NB4 (cell line): ENCODE measurements at places on chromosomes 6 and 20.

DNA sequence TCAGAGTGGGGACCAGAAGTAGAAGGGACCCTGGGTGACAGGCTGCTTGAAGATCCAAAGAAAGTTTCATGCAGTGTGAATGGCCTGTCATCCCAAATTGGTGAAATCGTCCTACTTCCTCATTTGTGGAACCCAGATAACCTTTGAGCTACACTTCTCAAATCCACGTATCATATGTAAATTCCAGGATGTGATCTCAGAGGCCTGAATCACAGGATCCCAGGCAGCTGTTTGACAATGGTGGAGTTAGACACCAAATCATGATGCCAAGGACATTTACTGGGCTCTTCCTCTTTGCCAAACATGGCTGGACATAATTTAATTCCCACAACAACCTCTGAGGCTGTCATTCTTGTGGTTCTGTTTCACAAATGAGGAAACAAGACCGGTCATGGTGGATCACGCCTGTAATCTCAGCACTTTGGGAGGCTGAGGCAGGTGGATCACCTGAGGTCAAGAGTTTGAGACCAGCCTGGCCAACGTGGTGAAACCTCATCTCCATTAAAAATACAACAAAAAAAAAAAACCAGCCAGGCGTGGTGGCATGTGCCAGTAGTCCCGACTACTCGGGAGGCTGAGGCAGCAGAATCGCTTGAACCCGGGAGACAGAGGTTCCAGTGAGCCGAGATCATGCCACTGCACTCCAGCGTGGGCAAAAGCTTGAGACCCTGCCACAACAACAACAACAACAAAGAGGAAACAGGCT lies 39.9 kb upstream of the TTPAL start:
- DNase-seq: peak; percentile 46

DNA sequence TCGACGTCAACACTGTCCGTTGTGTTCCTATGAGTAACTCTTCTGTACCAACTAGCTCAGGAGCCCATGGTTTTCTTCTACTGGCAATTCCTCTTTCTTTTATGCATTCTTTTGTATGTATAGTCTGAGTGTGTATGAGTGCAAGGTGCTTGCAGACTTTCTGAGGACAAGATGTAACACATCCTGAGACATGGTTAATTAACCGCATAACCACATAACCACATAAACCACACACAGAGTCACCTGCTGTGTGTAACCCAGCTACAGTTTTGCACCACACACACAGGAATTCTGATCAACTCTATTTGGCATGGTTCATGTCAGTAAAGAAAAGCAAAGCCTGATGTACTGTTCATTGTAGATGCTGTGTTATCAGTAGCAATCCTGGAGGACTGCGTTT lies 98.6 kb downstream of the DACT2 start:
- DNase-seq: peak; percentile 38

GRCh38 chr6:30163918-30164654 lies 740 bp downstream of the TRIM15 start:
- DNase-seq: no peak

GRCh38 chr20:47208534-47209174 lies 147.8 kb downstream of the ZMYND8 start:
- no peak for DNase-seq

DNA sequence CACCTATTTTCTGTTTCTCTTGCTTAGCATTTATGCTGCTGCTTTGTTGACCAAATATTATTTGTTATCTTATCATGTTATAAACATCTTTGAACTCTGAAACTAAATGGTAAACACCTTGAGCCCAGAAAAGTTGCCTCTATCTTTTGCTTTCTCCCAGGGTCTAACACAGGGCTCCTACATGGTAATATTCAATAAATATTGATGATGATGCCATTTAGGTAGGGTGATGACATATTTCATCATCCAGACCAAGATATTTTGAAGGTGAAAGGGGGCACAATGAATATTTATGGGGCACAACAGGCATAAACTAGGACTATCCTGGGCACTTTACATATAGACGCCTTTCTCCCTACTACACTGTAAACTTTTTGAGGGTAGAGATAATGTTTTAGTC lies 11.6 kb upstream of the ENPP4 start:
- DNase-seq: no peak

- DNase-seq: peak; percentile 16
Observed at GRCh38 chr6:126682440-126682839, 342.5 kb downstream of the CENPW start.

DNA sequence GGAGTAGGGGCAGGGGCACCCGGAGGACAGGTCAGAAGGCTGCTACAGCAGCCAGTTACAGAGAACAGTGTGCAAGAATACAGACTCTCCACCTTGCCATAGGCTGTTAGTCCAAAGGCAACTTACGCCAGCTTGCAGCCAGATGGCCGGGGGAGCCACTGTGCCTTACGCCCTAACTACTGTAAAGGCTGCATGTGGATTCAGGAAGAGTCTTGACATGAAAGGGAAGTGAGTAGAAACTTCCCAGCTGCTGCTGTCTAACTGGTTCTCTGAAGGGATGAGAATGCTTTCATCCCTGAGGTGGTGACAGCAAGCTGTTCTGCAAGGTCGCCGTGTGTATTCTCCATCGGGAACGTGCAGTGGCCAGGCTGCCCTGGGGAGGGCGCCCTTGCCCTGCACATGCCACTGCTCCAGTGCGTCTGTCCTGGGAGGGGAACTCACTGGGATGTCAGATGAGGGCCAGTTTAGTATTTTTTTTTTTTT lies 46.1 kb downstream of the LYRM4 start:
- peak; percentile 63 for DNase-seq

GRCh38 chr6:53273370-53273769 lies 75.4 kb downstream of the ELOVL5 start:
- no peak for DNase-seq

DNA sequence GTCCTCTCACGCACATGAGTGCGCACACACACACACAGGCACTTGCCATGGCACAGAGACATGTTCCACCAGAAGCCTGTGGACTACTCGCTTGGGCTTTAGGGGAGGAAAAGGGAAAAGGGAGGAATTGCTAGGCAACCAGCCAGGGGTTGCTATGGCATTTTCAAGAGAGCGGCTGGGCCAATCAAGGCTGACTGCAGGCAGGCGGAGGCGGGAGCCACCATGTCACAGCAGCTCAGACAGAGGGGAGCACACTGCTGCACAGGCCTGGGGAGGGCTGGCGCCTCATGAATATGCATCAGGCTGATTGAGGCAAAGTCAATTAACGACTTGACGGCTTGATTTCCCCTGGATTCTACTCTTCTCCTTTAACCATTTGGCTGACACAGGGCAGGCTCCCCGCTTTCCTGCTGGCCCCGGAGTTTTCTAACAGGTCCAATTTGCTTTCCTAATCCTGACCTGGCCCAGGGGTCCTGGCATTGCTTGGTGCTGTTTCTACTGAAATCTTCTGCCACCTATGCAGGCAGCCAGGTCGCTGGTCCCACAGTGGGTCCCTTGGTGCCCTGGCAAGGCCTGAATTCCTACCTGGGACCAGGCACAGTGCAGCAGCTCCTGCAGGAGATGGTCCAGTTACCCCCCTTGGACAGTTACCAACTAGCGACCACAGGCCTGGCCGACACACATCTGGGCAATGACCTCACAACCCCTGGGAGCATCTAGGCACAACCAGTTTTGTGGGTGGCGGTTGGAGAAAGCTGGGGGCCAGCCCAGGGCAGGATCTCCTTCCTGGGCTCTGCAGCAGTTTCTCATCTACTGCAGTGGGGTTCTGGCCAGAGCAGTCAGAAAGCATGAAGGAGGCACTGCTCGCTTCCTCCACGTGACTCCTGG lies 52.1 kb downstream of the YTHDF1 start:
- no peak for DNase-seq

DNA sequence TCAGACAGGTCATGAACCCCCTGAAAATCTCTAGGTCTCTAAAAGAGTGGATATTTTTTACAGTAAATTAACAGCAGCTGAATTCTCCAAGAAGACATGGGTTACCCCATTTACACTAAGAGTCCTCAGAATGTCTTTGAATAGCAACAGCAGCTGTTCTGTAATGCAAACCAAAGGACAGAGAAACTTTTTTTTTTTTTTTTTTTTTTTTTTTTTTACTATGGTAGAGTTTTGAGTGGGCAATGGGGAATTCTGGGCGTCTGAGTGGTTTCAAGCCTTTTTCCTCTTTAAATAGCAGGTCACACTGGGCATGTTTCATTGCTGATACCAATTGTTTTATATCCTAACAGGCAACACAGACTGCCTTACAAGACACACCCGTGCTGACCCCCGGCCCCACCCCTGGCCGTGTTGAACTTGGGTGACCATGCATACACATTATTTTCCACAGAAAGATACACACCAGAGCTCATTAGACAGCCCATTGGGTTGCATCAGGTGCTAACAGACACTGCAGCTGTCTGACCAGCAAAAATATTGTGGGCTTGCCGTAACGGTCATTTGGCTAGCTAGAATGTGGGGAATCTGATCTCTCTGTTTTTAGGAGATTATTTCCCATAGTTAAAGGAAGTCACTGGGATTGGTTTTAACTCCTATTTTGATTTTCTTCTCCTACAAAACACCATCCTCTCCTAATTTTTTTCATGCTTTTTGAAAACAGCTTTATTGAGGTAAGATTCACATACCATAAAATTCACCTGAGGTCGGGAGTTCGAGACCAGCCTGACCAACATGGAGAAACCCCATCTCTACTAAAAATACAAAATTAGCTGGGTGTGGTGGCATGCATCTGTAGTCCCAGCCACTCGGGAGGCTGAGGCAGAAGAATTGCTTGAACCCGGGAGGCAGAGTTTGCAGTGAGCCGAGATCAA lies 26.7 kb upstream of the IRF4 start:
- DNase-seq: no peak

GRCh38 chr20:59253779-59254319 lies 46.6 kb upstream of the EDN3 start:
- DNase-seq: peak; percentile 95

- no peak for DNase-seq
Observed at GRCh38 chr6:154280521-154280920, 76.1 kb downstream of the IPCEF1 start.

GRCh38 chr20:19783966-19784401 lies 25.9 kb downstream of the RIN2 start:
- DNase-seq: no peak

DNA sequence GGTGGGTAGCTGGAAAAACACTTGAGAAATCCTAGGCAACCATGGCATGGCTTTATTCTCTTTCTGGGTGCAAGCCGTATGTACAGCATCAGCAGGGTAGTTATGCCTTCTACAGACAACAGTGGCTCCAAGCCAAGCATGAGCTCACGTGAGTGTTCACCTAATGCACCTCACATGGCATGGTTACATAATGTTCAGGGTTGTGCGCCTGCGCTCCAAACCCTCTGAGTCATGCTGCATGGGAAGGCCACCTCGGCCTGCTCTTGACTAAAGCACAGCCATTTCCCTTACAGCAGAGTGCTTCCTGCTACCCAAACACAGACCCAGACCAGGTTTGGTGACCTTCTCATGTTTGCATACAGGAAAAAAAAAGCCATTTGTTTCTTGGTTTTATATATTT lies 96.2 kb downstream of the VIP start:
- peak; percentile 27 for DNase-seq

GRCh38 chr6:143516690-143517446 lies 5.3 kb upstream of the FUCA2 start:
- DNase-seq: peak; percentile 57

GRCh38 chr20:44772636-44773035 lies 27.0 kb downstream of the KCNK15 start:
- no peak for DNase-seq

DNA sequence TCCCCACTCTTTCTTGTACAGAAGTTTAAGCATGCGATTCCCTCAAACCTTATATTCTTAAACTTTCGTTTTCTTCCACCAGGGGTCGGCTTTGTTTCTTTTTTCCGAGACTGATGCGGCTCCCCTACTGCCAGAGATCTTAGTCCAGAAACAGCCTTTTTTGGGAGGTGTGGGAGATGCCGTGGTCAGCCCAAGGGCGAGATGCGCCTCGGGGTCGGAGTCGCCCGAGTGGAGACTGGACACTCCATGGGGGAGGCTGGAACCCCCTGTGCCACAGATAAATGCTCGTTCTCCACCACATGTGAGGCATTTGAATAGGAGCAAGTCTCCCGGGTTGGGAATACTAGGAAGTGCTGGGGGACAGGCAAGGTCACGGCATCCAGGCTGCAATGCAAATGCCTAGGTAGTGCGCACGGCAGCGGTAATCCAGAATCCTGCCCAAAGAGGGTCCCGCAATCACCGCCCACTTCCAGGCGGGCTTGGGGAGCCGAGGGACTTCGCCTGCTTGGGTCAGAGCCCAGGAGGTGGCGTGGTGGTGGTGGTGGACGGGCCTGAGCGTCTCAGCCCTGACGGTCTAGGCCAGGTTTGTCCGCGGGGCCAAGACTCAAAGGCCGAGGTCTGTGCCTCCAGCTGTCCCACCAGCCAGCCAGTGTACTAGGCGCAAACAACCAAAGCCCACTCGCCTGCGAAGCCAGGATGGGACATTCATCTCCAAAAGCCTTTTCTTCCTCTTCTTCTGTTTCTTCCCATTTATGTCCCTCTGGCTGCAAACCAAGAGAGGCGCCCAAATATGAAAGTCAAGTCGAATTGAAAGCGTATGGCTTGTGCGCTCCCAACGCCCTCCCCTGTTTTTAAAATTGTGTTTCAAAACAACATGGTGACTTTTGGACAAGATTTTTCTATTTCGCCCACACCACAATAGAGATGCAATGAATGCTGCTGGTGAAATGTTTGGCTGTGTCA lies 39.3 kb upstream of the OSTM1 start:
- DNase-seq: peak; percentile 78

DNA sequence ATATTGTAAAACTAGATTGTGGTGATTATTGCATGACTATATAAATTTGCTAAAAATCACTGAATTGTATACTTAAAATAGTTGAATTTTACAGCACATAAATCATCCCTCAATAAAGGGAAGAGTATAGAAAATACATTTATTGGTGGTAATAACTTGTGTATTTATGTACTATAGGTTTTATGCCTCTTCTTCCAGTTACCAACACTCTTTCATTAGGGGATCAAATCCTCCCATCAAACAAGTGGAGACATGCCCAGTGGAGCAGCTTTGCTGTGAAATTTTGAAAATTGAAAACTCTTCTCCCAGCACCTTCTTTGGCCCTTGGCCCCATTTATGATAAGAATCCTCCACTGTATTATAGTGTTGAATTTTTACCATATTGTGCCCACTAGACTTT lies 10.1 kb upstream of the SSR1 start:
- DNase-seq: no peak
